ENCODE measurements at places on chromosomes 2 and 18.
A peak's percentile ranks its signal among the peaks of the same experiment; 100 is the strongest.

GRCh38 chr2:121358291-121358690 is 73.3 kb upstream of the TFCP2L1 start:
- no peak for DNase-seq

GRCh38 chr2:120865656-120866055 is 130.0 kb downstream of the GLI2 start:
- DNase-seq: no peak

- peak; percentile 6 for DNase-seq
These were observed 307.3 kb upstream of the CHAC2 start for GRCh38 chr2:53460347-53460746.

- no peak for DNase-seq
These were observed 48.7 kb upstream of the FZD7 start for GRCh38 chr2:201984800-201985525.

- no peak for DNase-seq
These were observed 20.7 kb upstream of the CXCR1 start for GRCh38 chr2:218187296-218188015.

- DNase-seq: no peak
These were observed 77.2 kb downstream of the C1D start for GRCh38 chr2:67985586-67985985.

GRCh38 chr2:114769110-114769509 is 326.7 kb downstream of the DPP10 start:
- DNase-seq: no peak

DNA sequence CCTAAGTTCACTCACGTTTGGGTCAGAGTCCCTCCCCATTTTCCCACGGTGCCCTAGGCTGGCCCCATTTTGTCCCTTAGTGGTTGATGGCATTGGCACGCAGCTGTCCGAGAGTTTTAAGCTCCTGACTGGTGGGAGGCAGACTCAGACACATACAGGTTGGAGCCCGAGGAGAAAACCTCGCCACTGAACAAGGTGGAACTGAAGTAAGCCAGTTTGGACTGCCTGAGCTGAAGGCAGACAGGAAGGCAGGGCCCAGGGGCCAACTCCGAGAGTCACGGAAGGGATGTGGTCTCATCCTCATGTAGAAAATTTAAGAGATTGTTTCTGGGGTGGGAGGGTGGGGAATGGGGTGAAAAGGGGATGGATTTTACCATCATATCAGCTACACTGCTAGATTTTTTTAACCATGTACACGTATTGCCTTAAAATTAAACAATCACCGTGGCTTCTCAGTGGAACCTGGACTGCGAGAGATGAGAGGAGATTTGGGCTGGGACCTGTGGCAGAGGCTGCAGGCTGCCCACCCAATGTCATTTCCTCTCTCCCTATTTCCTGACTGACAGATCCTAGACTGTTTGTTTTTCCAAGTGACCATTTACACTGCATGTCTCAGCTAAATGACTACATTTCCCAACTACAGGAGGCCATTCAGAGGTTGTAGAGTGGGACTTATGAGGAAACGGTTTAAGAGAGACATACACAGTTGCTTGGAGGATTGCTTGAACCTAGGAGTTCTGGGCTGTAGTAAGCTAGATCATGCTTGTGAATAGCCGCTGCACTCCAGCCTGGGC is 19.4 kb upstream of the NMUR1 start:
- no peak for DNase-seq

DNA sequence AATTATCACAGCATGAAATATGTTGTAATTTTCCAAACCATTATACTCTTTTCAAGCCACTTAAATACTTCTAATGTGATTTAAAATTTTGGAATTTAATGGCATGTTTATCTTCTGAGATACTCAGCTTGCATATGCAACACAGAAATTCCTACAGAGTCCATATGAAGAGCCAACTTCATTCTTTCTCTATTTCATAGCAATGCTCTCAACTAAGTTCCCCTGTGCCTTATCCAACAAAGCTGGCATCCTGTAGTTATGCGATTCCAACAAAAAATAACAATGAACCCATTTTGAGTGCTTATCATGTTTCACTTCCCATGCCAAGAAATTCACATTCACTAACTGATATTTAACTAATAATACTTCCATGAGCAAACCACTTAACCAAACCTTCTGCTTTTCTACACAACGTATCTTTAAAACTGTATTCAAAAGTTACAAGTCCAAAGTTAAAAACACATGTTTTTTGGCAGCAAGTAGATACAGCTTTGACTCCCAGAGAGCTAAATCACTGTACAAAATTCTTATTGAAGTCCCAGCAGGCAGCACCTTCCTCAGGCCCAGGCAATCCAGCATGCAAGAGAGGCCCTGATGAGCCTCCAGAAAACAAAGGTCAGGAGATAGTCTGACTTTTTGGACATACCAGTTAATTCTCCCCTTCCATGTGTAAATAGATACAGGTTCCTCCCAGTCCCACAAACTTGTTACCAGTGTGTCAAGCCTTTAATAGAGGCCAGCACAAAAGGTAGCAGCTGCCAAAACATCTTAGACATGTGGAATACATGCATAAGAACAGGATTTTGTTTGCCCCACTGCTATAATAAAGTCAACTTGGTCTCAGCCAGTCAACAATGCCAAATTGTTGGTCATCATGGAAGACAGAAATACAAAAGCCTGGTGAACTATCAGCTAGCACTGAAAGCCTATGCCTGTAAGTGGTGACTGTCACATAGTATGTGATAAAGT is 113.1 kb upstream of the WDR75 start:
- no peak for DNase-seq

DNA sequence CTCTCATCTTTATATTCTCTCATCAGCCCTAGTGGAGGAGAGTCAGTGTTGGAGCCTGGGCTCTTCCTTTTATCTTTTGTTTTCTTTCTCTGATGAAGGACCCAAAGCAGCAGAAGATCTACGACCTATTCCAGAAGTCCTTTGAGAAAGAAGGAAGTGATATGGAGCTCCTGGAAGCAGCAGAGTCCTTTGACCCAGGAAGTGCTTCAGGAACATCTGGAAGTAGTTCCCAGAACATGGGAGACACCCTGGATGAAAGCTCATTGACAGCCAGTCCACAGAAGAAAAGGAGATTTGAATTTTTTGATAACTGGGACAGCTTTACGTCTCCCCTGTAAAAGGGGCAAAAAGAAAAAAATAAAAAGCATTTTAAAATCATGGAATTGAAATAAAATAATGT is 16.0 kb upstream of the RPL37A start:
- DNase-seq: no peak

DNA sequence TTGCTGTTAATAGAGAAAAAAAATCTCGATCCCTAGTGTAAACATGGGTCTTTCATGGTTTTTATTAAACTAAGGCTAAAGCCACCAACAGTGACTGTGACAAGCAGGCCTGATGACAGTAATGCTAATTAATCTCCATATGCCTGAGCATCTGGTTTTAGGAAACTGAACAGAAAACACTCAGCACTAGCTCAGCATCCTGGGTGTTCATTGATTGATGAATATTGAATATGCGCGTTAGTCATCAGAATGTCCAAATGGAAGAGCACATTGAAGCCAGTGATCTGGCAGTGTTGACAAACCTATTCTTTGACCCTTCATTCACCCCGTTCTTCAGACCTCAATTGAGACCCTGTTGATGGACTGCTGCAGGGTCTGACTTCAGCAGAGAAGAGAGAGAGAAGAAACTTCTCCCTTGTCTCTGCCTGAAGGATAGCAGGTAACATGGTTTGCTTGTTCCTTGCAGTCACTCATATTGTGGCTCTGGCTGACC is 283.8 kb downstream of the RDH14 start:
- DNase-seq: no peak

DNA sequence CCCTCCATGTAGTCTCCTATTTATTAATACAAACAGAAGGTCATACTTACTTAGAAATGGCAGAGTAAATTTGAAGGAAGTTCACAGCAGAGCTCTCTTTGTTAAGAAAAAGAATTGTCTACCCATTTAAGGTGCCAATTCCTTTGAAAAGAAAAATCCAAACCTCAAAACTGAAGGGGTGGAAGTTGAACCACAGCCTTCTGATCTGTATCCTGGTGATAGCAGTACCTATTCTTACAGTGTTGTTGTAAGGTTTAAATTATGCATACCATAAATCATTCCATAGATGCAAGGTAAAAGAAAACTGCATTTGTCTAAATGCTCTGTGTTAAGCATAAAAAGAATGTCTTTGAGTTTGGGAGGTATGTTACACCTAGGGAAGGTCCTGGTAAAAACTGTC is 47.6 kb downstream of the COBLL1 start:
- no peak for DNase-seq

- DNase-seq: no peak
These were observed 4.0 kb upstream of the SLC35F5 start for GRCh38 chr2:113760400-113760799.

DNA sequence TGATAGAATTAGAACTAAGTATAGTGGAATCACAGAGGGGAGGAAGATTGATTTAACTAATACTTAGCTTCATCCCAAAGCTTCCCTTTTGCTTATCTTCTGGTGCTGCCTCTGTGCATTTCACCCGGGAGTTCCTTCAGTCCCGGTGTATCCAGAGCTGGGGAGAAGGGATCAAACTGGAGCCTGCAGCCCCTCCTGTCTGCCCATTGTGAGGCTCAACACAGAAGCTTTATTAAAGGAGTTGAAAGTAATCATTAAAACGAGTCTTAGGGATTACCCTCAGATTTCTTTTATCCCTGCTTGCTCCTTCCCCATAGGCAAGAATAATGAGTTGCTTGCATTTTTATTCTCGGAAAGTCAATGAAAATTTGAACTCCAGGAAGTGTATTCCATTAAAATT is 739.7 kb upstream of the DDX18 start:
- DNase-seq: no peak

DNA sequence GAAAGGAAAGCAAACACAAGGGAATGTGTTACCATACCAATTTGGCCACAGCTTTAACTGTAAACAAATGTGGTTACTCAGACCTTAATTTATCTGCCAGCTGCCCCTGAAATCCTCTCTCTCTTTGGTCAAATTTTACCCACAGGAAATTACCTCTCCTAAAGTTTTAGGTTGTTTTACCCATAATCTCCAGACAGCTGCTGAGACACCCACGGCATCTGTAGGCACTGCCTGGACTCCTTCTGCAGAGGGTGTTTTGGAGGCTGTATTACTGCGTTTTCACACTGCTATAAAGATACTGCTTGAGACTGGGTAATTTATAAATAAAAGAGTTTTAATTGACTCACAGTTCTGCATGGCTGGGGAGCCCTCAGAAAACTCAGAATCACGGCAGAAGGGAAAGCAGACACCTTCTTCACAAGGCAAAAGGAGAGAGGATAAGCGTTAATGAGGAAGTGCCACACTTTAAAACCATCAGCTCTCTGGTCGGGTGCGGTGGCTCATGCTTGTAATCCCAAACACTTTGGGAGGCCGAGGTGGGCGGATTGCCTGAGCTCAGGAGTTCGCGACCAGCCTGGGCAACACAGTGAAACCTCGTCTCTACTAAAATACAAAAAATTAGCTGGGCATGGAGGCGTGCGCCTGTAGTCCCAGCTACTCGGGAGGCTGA is 677.5 kb upstream of the FSHR start:
- no peak for DNase-seq

DNA sequence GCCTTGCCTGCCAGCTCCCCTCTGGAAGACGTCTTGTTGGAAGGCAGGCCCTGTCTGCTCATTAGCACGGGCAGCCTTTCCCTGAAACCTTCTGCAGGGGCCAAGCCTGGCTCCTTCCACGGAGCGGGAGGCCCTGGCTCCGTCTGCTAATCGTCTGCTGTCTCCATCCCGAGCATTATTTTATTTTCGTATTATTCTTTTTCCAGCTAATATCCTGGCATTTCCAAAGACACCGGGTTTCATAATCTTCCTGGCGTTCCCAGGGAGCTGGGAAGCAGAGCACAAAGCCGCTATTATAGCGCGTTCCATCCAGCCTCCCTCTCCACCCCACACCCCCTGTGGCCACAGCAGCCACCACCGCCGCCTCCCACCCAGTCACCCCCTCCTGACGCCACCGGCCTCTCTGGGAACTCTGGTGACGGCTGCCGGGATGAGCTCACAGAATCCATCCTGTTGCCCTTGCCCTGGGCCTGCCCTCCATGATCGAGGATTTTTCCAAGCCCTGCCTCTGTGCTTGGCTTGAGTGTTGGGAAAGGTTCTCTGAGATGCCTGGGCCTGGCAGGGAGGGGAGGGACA is 125.5 kb downstream of the DYSF start:
- no peak for DNase-seq

GRCh38 chr2:235747786-235748091 is 253.9 kb downstream of the AGAP1 start:
- peak; percentile 15 for DNase-seq

DNA sequence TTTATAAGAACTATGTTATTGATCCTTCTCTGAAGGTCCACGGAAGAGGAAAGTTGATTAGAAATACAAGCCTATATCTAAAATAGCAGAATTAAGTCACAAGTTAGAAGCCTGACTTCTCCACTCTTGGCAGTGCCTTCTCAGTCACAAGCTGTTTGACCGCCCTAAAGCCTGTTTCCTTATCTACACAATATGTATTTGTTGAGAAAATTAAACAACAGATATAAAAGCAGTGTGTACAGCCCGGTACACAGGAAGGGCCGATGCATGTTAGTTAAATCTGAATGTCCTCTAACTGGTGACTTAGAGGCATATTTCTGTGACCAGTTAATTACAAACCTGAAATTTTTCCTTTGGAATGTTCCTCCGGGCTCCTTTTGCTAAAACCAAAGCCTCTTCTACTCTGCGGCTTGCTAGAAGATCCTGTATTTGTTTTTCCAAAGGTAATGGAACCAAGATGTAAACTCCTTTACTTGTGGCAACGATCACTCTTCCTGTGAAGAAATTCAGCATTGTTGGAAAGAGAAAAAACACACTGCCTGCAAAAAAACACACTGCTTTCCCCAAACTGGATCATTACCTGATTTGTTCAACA is 33.4 kb downstream of the TGFBRAP1 start:
- DNase-seq: no peak

GRCh38 chr2:1591461-1591770 is 152.9 kb downstream of the PXDN start:
- DNase-seq: no peak

DNA sequence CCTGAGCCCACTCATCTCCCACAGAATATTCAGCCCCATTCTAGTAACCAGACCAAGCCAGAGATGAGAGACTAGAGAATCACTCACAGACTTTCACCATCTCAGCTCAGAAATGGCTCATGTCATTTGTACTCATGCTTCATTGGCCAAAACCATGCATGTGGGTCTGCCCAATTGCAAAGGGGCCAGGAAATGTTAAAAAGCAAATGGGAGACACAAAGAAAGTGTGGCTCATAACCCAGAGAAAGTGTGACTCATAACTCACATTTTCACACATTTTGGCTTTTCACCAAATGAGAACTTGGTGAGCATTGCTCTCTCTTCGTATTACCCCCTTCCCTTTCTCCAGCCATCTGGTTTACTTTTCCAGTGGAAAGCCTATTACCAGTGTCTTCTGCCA is 66.2 kb downstream of the MDH1 start:
- DNase-seq: no peak

Data from LoVo (cell line).